ENCODE measurements at places on chromosomes 2 and 18.

- peak; percentile 78 for DNase-seq
These were observed 114.2 kb downstream of the FHOD3 start for GRCh38 chr18:36411745-36412168.

DNA sequence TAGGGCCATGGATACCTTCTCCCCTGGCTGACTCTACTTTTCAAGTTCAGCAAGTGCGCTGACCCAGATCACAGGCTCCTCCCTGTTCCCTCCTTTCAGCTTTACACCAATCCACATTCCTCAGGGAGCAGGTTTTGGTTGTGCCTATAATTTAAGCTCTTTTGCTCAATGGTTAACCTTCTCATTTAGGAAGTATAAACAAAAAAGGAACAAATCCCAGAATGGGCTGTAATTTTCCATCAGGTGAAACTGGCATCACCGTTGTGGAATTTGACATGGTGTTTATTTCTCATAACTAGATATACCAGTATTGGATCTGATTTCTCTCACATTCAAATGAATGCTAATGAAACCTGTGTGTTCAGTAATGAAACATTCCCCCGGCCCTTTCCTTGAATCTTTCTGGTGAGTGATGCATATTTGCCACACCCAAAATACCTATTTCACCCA lies 13.6 kb downstream of the STRN start:
- no peak for DNase-seq

DNA sequence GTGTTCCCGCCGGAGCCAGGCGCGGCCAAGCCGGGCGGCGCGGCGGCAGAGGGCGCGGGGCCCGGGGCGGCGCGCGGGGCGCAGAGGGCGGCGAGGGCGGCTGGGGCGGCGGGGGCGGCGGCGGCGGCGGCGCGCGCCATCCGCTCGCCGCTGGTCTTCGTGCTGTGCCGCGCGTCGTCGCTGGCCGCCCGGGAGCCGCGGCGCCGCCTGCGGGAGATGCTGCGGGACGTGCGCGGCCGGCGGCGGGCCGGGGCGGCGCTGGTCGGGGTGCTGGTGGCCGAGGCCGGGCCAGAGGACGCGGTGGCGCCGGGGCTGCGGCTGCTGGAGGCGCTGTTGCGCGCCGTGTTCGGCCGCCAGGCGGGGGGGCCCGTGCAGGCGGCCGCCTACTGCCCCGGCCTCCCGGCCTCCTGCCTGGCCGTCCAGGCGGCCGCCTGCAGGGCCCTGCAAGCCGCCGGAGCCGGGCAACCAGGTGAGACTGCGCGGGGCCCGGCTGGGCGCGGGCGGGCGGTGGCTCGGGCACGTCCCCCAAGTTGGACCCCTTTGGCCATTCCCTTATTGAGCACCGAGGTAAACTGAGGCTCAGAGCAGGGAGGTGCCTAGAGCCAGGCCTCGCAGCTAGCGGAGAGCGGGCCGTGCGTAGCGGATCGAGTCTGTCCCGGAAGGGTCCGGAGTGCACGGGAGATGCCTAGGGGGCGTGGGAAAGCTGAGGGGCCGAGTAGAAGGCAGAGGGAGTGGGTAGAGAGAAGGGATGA lies 584 bp downstream of the C2orf72 start:
- peak; percentile 56 for DNase-seq

GRCh38 chr18:49935215-49935614 lies 121.9 kb upstream of the ACAA2 start:
- DNase-seq: no peak

Measured in HEK293T (cell line).